AG09309 (cell line): ENCODE measurements at places on chromosomes 1 and 21.

GRCh38 chr21:45533361-45533845 is 8.8 kb downstream of the SLC19A1 start:
- no peak for DNase-seq

GRCh38 chr1:204390751-204391466 is 20.7 kb downstream of the PPP1R15B start:
- DNase-seq = no peak

DNA sequence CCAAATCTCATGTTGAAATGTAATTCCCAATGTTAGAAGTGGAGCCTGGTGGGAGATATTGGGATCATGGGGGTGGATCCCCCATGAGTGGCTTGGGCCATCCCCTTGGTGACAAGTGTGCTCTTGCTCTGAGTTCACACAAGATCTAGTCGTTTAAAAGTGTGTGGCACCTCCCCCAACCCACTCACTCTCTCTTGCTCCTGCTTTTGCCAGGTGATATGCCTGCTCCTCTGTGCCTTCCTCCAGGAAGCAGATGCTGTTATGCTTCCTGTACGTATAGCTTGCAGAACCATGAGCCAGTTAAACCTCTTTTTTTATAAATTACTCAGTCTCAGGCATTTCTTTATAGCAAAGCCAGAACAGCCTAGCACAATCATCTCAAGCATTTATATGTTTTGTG is 23.0 kb upstream of the HSPA13 start:
- no peak for DNase-seq

DNA sequence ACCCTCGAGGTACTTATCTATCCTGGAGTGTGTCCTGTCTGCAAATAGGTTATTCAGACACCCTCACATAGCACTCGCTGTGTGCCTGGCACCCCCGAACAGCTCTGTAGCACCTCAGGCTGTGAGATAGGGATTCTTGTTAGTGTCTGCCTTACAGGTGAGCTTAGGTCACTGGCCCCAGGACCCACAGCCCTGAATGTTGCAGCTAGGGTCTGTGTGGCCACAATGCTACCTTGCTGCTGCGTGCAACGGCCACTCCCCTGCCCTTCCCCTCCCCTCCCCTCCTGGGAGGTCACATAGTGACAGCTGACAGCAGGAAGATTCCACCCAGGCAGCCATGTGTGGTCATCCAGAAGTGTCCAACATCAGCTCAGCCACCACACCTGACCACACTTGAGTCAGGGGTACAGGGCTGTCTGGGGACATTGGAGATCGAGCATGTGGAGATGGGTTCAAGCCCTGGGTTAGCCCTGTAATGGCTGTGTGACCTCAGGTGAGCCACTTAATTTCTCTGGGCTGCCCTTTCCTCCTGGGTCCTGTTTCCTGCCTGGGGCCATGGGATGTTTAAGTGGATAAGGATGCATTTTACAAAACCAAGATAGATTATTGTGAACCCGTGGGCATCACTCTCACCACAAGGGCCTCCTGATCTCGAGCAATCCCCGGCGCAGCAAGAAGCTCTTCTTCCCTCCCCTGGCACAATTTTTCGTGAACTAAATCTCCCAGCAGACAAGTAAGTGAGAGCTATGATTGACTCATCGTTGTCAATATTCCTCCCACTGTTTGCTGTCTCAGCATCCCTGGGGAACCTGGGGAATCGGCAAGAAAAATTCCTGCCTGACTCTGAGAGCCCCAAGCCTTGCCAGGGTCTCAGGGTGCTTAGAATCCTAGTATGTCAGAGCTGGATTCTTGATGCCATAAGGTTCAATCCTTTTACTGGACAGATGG is 208.7 kb downstream of the PTPRU start:
- no peak for DNase-seq

GRCh38 chr21:38752051-38752505 is 53.7 kb upstream of the ETS2 start:
- DNase-seq = no peak

GRCh38 chr21:43588957-43589356 is 70.3 kb downstream of the HSF2BP start:
- DNase-seq = no peak

GRCh38 chr1:198598796-198599321 is 40.0 kb upstream of the PTPRC start:
- no peak for DNase-seq
